CD4-positive, alpha-beta T cell treated with Interleukin-21 for 1 hour (primary cell): ENCODE measurements at places on chromosomes 12 and 14.

GRCh38 chr14:51653079-51653774, 1.5 kb downstream of the FRMD6 start:
- peak; percentile 4 for DNase-seq

- no peak for DNase-seq
Measured at GRCh38 chr14:67360470-67361206, 510 bp downstream of the EIF2S1 start.

DNA sequence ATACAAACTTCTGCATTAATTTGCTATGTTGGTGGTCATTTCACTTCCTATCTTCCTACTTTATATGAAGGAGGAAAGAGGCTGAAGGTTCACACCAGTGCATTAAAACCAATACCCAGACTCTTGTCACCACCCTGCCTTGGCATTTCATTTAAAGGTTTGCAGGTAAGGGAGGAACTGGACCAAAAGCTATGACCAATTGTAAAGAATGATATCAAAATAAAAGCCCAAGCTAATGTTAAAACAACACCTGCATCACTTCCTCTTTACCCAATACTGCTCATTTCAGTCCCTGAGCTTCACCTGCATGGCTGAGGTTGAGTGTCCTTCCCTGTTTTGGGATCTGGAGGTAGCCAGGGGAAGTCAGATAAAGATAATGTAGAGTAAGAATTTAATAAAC, 47.2 kb upstream of the TMEM233 start:
- DNase-seq: no peak

DNA sequence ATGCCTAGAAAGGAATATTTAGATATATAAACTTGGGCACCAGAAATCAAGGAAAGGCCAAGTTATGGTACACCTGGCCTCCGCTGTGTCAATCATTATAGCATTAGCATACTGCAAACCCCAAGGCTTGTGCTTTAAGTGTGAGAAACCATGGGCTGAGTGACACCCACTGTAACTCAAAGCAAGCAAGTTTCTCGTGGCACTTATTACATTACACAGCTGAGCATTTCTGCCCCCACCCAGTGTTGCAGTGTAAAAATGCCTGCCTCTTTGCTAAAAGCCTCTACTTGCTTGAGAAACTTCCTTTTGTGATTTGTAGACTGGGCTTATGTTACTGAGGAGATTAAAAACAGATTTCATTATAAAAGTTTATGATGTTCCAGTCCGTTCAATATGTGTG, 122.0 kb downstream of the TGFB3 start:
- DNase-seq: no peak

DNA sequence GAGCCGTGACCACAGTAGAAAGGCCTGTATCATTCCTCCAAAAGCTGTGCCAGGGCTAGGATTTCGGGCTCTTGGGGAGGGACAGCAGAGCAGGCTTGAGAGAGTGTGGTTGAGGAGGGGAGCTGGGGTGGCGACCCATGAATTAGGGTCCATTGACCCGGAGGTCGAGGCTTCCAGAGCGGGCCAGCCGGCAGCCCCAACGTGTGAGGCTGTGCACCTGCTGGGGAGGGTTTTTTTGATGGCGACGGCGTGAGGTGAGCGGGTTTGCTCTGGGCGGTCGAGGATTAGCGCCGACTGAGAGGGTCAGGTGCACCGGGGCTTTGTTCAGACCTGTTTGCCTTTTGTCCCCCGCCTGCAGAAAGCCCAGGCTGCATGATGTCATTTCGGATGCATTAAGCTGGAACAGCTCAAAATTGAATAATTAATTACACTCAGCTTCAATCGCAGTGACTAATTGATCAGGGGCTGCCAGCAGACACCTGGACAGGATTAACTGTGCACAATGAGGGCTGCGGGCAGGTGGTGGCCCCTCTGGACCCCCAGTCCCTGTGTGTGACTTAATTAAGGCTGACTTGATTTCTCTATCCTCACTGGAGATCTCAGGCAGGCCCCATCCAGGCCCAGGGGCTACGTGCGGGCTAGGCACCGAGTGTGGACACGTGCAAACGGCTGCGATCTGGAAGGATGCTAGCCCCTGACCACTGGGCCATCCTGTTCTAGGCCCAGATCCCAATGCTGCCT, 42.1 kb upstream of the MEG3 start:
- DNase-seq: no peak

GRCh38 chr12:32196250-32197198, 89.9 kb downstream of the BICD1 start:
- no peak for DNase-seq

GRCh38 chr14:73823339-73823885, 28.2 kb upstream of the PTGR2 start:
- DNase-seq: no peak

DNA sequence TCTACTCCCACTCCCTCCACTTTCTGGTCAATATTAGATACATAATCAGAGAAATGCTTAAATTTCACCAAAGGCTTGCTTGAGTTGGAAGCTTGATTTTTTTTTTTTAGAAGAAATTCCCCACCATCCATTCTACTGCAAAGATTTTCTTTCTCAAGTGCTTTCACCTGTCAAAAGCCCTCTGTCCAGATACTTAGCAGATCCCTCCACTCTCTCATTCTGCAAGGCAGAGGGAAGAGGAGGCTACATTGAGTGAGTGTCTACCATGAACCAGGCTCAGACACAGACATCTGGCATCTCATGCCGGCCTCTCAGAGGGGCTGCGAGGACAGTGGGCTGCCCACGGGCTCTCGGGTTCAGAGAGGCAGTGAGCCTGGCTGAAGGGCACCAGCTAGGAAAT, 127.6 kb upstream of the GSC start:
- DNase-seq: no peak

GRCh38 chr12:6116471-6117021, 7.9 kb downstream of the VWF start:
- no peak for DNase-seq

GRCh38 chr12:51371295-51371953, 19.8 kb downstream of the GALNT6 start:
- DNase-seq: no peak

DNA sequence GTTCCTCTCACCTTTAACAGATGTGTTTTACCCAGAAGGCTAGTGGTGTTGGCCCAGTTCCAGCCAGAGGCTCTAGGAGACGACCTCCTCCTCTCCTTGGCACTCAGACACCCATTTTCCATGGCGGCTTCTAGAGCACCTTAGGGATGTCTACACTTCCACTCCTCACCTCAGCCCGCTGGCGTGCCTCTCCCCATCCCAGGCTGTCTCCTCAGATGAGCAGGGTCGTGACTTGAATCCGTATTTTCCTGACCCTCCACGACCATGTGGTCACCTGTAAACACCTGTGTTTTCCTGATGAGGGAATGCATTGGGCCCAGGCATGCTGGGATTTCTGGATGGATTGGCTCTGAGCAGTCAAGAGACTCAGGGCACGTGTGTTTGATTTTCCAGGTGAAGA, 21.8 kb upstream of the RIN3 start:
- DNase-seq: no peak

DNA sequence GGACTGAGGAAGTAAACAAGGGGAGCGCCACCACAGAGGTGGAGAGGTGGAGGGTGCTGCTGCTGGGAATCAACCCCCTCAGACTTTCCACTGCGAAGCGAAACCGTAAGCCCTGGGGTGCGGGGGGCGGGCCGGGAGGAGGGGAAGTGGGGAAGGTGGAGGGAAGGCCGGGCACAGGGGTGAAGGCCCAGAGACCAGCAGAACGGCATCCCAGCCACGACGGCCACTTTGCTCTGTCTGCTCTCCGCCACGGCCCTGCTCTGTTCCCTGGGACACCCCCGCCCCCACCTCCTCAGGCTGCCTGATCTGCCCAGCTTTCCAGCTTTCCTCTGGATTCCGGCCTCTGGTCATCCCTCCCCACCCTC, at the start of gene LAG3:
LAG3 (plus strand) TSS at position 190 of the 365 bp plus-strand sequence. CDS start 333 bp downstream, outside the sequence.
- peak; percentile 62 for DNase-seq

DNA sequence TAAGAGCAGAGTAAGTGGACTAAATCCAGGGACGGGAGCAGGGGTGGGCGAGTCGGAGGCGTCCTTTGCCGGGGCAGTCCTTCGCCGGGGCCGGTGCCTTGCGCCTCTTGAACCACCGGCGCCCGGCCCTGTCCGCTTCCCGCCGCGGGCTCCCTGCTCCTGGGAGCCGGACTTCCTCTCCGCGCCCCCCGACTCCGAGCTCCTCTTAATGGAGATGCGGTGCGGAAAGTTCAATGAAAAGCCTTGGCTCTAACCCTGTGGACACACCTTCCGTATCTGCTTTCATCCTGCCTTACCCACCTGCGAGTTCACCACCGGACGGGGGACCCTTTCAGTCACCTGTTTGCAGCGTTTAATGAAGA, 412 bp downstream of the FGFR1OP2 start:
- peak; percentile 39 for DNase-seq

- no peak for DNase-seq
Measured at GRCh38 chr12:14935031-14935430, 3.3 kb downstream of the ERP27 start.

DNA sequence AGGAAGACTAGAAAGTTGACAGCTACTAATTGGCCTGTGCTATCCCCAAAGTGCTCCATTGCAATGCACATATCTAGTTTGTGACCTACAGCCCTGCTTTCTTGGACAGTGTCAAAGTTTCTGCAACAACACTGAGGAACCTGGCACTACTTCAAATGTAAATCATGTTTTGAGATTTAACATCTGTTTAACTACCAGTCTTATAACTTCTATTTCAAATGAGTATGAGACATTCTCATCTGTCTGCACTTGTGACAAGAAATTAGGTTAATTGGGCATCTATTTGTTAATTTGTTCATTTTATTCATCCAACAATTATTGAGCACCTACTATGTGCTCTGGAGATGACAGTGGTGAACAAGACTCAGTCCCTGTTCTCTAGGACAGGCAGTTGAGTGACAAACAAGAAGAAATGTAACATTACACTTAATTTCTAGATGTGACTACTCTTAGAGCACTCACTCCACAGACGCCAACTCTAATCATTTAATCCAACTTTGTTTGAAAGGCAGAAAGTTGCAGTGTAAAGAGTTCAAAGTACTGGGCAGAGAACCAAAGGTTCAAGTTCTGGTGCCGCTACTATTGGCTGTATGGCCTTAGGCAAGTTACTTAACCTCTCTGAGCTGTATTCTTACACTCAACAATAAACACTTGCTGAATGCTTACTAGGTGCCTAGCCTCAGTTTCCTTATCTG, 74.8 kb downstream of the HECTD4 start:
- DNase-seq: no peak

DNA sequence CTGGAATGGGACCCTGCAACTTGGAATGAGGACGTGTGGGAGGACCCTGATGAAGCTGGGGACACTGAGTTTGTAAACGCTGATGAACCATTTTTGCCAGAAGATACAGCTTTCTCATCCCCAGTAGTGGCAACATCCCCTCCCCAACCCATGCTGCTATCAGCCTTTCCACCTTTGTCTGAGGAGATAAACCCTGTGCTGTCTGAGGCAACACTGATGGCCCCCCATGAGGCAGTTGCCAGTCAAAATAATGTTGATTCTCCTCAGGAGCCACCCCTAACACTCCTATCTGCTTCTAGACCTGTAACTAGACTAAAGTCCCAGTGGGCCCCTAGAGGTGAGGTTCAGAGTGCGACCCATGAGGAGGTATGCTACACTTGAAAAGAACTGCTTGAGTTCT, 7.5 kb upstream of the RNASE9 start:
- DNase-seq: no peak

DNA sequence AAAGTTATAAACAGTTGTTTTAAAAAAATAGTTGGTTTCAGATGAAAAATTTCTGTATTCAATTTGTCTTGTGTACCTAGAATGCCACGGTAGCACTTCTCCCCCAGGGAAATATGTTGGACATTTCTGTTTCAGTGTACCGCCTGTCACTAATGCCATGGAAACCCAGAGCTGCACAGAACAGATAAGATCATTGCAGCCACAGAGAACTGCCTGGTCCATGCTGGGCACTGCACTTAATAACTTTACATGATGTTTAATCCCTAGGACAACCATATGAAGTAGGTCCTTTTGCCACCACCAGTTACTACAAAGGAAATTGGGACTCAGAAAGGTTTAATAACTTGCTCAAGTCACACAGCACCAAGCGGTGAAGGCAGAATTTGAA, 253.4 kb upstream of the SRRM4 start:
- no peak for DNase-seq

DNA sequence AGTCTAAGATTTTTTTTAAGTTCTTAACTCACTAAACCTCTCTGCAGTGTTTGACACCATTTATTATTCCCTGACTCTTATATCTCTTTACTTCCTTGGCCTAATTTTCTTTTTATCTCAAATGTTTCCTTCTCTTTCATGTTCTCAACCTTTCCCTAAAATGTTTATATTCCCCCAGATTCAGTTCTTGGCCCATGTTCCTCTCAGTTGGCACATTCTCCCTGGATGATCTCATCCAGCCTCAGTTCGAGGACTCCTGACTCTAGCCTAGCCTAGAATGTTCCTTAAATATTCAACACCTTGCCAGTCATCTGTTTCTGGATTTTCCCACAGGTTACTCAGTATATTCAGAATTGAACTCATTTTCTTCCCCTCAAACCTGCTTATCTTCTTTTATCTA, 81.3 kb downstream of the SCN8A start:
- DNase-seq: no peak

- DNase-seq: no peak
Measured at GRCh38 chr12:111437816-111438454, 32.2 kb downstream of the SH2B3 start.

GRCh38 chr14:67815573-67816225, 691 bp downstream of the ZFYVE26 start:
- no peak for DNase-seq

- DNase-seq: no peak
Measured at GRCh38 chr12:76859611-76860010, 19.2 kb downstream of the CSRP2 start.

DNA sequence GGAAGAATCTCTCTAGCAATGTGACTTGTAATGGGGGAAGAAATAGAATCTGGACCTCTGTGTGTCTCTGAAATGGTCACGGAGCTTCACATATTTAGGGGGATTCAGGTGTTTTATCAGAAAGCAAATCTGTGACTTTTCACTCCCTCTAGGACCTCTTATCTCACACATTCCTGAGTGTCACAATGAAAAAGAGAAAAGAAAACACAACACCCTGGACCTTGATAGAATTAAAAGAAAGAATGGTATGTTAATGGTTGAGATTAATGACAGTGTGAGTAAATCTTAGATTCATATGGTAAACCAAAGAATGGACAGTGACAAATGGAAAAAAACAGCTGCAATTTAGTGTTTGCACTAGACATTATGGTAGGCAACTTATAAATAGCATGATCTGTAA, 68.5 kb downstream of the PKP2 start:
- DNase-seq: no peak

DNA sequence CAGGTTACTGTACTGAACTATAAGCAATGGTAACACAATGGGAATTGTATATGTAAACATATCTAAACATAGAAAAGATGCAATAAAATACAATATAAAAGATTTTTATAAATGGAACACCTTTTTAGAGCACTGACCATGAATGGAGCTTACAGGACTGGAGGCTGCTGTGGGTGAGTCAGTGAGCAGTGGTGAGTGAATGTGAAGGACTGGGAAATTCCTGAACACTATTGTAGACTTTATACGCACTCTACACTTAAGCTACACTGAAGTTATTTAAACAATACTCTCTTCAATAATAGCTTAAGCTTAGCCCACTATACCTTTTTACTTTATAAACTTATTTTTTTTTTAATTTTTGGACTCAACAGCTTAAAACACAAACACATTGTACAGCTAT, 313.5 kb downstream of the KCNC2 start:
- no peak for DNase-seq
